ENCODE measurements at places on chromosomes 1 and 21. TPM values are rescaled to one million over a fixed set of nuclear protein-coding genes. Genes with fewer than 3 reads are reported as not detected.

TFAP2E gene
- total RNA-seq = 0.19 TPM

WNT2B gene
- total RNA-seq = 1.9 TPM

PPIAL4G gene
- total RNA-seq = not detected

KCNK1 gene
- not detected for total RNA-seq

RHEX gene
- not detected for total RNA-seq

SLC16A4 gene
- 24.5 TPM for total RNA-seq

LIN28A gene
- total RNA-seq = not detected

CBR3 gene
- total RNA-seq = 15.1 TPM

CLDN17 gene
- total RNA-seq = not detected

KLF17 gene
- total RNA-seq = not detected

MPZ gene
- total RNA-seq = 0.51 TPM

OVAAL gene
- total RNA-seq = not detected

FLVCR1 gene
- total RNA-seq = 4.0 TPM

GBP6 gene
- not detected for total RNA-seq

- H3K27ac ChIP-seq = no peak overlapping the region
- H3K4me1 ChIP-seq = no peaks in the 10 kb centered on the region
- H3K36me3 ChIP-seq = no peaks in the 10 kb centered on the region
Measured at GRCh38 chr21:9758888-9759287, 762.5 kb upstream of the TPTE start.

GRCh38 chr1:171343727-171344472 lies 29.9 kb downstream of the FMO4 start:
- H3K4me3 ChIP-seq = no peak overlapping the region
- H3K27me3 ChIP-seq = peaks cover 6% of the 10 kb centered on the region
- H3K27ac ChIP-seq = no peak overlapping the region
- no peaks in the 10 kb centered on the region for H3K4me1 ChIP-seq

DNA sequence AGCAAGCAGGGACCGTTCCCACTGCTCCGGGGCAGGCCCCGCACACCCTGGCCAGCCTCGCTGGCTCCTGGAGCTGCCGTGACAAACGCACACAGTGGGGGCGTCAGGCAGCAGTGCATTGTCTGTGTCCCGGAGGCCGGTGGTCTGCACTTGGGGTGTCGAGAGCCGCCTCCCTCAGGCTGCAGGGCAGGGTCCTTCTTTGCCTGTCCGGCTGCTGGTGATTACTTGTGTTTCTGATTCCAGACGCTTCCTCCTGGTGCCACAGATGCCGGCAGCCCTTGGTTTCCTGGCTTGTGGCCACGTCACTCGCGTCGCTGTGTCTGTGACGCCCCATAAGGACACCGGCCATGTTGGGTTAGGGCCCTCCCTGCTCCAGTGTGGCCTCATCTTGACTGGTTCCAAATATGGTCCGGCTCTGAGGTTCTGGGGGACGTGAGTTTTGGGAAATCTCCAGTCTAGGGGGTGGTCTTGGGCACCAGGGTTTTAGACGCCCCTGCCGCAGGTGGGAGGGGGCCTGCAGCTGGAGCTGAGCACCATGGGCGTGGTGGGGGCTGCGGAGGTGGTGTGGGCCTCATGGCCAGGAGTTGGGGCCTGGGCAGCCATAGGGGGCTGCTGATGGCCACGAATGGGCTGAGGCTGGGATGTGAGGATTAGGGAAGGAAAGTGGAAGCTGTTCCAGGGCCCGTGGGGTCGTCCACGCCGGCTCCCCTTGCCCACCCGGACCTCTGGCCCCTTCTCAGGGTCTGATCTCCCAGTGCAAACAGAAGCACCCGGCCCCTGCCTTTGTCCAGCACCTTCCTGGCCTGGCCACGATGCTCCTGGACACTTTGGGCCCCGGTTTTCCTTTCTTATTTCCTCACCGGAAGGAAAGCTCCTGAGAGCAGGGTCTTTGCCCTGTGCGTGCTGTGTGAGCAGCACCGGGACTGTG lies 41.0 kb downstream of the SLX9 start:
- no peak overlapping the region for H3K27ac ChIP-seq
- DNase-seq = no peak

GRCh38 chr1:67338642-67339041 lies 31.0 kb downstream of the IL12RB2 start:
- H3K27me3 ChIP-seq = peaks cover 1% of the 10 kb centered on the region
- peak overlapping the region; percentile 48 for H3K27ac ChIP-seq
- DNase-seq = no peak

DNA sequence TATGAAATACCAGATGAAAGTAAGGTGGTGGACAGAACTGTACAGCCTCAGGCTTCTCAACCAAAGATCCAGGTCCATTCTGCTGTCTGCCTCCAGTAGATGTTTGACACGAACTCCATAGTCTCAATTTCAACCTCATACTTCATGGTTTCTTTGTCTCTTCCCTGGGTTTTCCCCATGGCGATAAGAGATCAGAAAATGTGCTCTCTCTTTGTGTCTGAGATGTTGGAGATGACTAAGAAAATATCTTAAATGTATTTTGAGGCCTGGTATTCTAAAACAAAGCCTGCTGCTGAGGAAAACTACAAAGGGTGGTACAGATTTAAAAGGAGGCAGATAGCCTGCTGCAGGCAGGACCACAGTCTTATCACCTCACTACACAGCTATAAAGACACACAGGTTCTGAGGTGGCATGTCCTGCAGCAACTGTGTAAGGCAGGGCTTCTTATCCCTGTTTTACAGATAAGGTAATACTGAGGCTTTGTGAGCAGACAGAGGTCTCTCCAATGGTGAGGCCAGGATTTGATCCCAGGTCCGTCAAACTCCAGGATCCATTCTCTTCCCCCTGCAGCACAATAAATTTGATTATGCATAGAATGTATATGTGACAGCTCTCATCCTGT lies 40.0 kb upstream of the CACNA1E start:
- H3K36me3 ChIP-seq = no peaks in the 10 kb centered on the region
- H3K27me3 ChIP-seq = peaks cover 3% of the 10 kb centered on the region
- H3K4me1 ChIP-seq = no peaks in the 10 kb centered on the region

DNA sequence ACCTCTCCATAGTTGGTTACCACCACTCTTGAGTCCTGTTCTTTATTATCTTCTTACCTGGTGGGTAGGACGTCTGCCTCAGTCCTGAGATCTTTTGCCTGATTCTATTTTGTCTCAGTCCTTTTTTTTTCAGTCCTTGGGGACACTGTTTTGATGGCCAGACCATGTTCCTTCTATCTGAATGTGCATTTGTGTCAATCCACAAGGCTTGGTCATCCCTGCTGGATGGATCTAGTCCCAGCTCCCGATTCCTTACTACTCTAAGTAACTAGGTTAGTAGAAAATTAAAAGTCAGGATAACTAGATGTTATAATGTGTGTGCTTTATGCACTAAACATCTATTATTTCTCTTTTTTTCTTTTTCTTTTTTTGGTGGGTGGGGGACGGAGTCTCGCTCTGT lies 28.1 kb upstream of the AK4 start:
- DNase-seq = no peak
- H3K27ac ChIP-seq = no peak overlapping the region
- H3K4me1 ChIP-seq = peaks cover 6% of the 10 kb centered on the region
- no peaks in the 10 kb centered on the region for H3K36me3 ChIP-seq
- no peak overlapping the region for H3K4me3 ChIP-seq

GRCh38 chr1:217193151-217193550 lies 437.7 kb downstream of the GPATCH2 start:
- H3K27ac ChIP-seq = no peak overlapping the region
- H3K4me3 ChIP-seq = no peak overlapping the region
- DNase-seq = no peak

DNA sequence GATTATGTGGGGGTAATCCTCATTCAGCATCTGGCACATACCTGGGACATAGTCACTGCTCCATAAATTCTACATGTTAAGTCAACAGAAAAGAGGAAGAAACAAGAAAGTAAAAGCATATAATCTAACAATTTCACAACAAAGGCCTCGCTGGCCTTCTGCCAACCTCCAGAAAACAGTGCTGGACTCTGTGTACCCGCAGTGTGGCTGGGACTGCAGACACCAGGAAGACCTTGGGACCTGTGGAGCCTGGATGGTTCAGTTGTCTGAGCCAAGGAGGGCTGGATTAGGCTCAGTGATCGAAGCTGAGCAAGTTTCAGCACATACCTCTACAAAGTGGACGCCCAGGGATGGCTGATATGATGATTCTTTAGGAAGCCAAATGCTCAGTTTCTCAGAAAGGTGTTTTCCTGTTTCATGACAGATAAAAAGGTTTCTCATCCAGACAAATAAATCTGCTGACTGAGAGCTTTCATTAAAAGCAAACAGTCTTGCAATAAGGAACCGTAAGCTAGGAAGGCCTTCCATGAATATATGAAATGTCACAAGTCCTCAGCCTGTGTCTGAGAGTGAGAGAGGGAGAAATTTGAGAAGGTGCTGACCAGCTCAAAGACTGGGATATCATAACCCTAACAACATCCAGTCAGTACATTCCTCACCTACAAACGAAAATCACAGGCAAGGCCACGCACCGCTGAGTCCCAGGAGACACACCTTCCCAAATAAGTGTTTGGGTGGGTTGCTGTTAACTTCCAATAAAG lies 48.4 kb downstream of the CAPZB start:
- peaks cover 8% of the 10 kb centered on the region for H3K27me3 ChIP-seq
- H3K36me3 ChIP-seq = peaks cover 53% of the 10 kb centered on the region
- peaks cover 94% of the 10 kb centered on the region for H3K4me1 ChIP-seq
- DNase-seq = no peak
- H3K27ac ChIP-seq = peak overlapping the region; percentile 84

GRCh38 chr1:110743397-110743796 lies 68.7 kb upstream of the KCNA3 start:
- no peaks in the 10 kb centered on the region for H3K4me1 ChIP-seq
- H3K27ac ChIP-seq = no peak overlapping the region
- no peak overlapping the region for H3K4me3 ChIP-seq
- DNase-seq = no peak
- peaks cover 1% of the 10 kb centered on the region for H3K27me3 ChIP-seq

DNA sequence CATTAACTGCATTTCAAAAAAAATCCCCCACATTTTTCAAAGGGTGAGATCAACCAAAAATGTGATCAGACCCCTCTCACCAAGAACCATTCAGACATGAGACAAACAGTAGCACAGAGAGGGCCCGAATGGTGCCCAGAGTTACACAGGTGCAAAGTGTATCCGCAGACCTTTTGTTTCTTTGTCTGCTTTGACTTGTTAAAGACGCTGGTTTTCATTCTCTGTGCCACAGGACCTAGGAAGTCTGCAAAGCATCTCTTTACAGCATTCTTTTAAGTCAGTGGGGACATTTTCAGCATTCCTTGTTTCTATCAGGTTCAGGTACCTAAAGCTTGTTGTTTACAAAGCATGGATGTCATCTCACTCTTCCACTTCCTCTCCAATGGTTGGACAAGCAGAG lies 87.2 kb upstream of the MAP1LC3C start:
- no peak overlapping the region for H3K4me3 ChIP-seq
- no peaks in the 10 kb centered on the region for H3K4me1 ChIP-seq
- H3K27me3 ChIP-seq = no peaks in the 10 kb centered on the region

GRCh38 chr1:11374748-11375110 lies 101.7 kb downstream of the UBIAD1 start:
- no peaks in the 10 kb centered on the region for H3K4me1 ChIP-seq
- no peak overlapping the region for H3K4me3 ChIP-seq
- H3K27ac ChIP-seq = no peak overlapping the region
- no peaks in the 10 kb centered on the region for H3K36me3 ChIP-seq
- peaks cover 10% of the 10 kb centered on the region for H3K27me3 ChIP-seq
- no peak for DNase-seq

- H3K36me3 ChIP-seq = no peaks in the 10 kb centered on the region
- H3K27me3 ChIP-seq = no peaks in the 10 kb centered on the region
- no peak overlapping the region for H3K27ac ChIP-seq
- peaks cover 10% of the 10 kb centered on the region for H3K4me1 ChIP-seq
- no peak overlapping the region for H3K4me3 ChIP-seq
Measured at GRCh38 chr1:174466607-174467006, 18.8 kb downstream of the GPR52 start.

DNA sequence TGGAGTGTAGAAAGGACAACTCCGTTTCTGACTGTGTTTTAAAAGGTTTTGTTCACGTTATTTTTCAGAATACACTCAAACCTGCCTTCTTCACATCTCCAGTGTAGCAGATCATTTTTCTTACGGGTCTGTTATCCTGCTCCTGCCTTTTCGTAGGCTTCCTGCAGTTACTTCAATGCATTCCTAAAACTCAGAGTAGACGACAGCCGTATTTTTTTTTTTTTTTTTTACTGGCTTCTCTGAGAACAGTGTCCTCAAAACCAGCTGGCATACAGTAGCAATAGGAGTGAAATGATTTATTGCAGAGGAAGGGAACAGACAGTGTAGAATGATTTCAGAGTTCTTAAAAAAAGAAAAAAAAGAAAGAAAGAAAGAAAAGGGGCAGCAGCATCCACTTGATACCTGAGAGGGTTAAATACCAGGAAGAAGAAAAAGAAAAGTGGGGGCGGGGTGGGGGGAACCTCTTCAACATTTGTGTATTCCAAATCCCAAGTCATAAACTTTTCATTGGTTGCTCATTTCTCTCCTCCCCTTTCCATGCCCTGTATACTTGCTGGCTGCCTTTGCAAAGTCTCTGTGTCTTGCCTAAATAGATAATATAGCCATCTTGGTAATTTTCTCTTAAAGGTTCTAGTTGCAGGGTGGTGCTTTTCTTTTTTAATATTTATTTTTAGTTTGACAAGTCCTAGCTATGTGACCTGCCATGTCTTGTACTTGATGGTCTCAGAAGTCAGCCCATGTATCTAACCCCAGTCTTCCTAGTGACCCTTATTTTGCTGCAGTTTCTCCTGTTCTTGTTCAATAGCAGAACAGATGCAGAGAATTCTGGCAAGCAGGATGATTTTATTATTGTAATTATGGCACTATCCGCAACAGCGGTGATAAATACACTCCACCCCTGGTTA lies 2.8 kb downstream of the TGFB2 start:
- H3K36me3 ChIP-seq = no peaks in the 10 kb centered on the region
- peaks cover 49% of the 10 kb centered on the region for H3K4me1 ChIP-seq
- peaks cover 4% of the 10 kb centered on the region for H3K27me3 ChIP-seq

DNA sequence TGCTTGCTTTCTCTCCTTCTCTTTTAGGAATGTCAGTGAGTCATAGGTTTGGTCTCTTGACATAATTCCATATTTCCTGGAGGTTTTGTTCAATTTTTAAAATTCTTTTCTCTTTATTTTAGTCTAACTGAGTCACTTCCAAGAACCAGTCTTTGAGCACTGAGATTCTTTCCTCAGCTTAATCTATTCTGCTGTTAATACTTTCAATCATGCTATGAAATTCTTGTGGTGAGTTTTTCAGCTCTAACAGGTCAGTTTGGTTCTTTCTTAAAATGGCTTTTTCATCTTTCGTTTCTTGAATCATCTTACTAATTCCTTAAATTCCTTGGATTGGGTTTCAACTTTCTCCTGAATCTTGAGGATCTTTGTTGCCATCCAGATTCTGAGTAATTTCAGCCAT lies 321.0 kb downstream of the PTBP2 start:
- H3K4me3 ChIP-seq = peak overlapping the region; percentile 15
- peaks cover 51% of the 10 kb centered on the region for H3K4me1 ChIP-seq
- peak; percentile 75 for DNase-seq
- peak overlapping the region; percentile 53 for H3K27ac ChIP-seq

- DNase-seq = no peak
- H3K27me3 ChIP-seq = peaks cover 7% of the 10 kb centered on the region
- peaks cover 32% of the 10 kb centered on the region for H3K36me3 ChIP-seq
- no peak overlapping the region for H3K27ac ChIP-seq
Measured at GRCh38 chr1:226990133-226990716, 50.1 kb downstream of the COQ8A start.
